ENCODE measurements at places on chromosomes 3 and 15. TPM values are rescaled to one million over a fixed set of nuclear protein-coding genes. Genes with fewer than 3 reads are reported as not detected.

DNA sequence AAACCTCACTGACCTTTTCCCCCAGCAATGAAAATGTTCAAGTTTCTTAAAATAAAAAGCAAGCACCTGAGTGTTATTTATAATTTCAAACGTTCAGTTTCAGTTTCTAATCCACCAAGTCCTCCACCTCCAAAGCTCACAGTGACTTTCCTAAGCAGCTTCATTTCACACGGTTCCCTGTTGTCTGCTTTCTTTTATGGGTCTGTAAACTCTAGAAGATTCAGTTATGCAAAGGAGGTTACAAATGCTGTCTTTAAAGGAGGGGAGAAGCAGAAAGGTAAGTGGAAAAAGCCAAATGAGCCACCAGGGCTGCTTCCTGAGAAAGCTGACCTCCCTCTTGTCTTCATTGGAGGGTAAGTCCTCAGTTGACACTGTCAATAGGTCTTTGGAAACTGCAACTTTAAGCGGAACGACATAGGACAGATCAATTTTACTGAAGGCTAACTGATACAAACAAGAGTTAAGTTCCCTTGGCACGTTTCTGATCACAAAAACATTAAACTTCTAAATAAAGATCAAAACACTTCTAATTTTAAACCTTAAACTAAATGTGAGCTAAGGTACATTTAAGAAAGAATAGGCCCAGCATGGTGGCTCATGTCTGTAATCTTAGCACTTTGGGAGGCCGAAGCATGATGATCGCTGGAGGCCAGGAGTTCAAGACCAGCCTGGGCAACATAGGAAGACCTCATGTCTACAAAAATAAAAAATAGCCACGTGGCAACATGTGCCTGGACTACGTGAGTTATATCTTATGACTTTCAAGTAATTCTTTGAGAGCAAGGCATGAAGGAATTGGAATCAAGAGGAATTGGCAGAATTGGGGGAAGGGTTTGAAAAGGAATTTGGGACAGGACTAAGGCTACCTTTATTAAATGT, 151.9 kb upstream of the UBE2E1 start:
- no peak for DNase-seq

GRCh38 chr15:48976444-48977088, 12.8 kb upstream of the SHC4 start:
- DNase-seq: no peak

GRCh38 chr3:186506191-186506739, 37.9 kb downstream of the CRYGS start:
- DNase-seq: no peak

DNA sequence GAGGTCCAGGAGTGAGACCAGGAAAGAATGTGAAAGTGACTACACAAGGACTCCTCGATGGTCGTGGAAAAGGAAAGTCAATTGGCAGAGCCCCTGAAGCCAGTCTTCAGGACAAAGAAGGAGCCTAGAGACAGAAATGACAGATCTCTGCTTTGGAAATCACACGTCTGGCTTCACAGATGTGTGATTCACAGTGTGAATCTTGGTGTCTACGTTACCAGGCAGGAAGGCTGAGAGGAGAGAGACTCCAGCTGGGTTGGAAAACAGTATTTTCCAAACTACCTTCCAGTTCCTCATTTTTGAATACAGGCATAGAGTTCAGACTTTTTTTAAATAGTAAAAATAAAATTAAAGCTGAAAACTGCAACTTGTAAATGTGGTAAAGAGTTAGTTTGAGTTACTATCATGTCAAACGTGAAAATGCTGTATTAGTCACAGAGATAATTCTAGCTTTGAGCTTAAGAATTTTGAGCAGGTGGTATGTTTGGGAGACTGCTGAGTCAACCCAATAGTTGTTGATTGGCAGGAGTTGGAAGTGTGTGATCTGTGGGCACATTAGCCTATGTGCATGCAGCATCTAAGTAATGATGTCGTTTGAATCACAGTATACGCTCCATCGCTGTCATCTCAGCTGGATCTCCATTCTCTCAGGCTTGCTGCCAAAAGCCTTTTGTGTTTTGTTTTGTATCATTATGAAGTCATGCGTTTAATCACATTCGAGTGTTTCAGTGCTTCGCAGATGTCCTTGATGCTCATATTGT, 6.0 kb downstream of the CCR2 start:
- DNase-seq: peak; percentile 27

- DNase-seq: no peak
Observed at GRCh38 chr3:182633186-182633585, 160.1 kb upstream of the ATP11B start.

GRCh38 chr3:129651435-129652202, 45.1 kb upstream of the PLXND1 start:
- DNase-seq: peak; percentile 86

DNA sequence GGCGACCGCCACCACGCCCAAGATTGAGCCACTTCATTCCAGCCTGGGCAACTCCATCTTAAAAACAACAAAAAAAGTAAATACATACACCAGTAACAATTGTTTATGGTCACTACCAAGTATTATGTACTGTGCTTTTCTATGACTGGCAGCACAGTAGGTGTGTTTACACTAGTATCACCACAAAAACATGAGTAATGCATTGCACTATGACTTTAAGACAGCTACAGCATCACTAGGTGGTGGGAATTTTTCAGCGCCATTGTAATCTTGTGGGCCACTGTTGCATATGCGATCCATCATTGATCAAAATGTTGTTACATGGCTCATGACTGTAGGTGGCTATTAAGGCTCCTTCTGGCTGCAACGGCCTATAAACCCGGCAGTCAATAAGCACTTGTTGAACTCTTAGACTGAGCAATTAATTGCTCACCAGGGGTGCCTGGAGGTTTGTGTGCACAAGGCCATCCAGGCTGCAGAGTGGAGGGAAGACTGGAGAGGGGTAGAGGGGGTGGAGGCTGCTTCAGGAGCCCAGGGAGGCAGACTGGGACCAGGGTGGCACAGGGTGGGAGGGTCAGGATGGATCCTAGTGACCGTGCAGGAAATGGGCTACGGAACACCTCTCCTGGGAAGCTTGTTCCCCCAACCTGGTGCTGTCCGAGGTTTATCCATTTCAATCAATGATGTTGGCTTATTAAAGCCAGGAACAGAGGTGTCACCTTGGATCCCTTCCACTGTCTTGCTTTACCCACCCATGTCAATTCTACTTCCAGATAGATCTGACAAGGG, 17.9 kb upstream of the COPG1 start:
- peak; percentile 17 for DNase-seq

DNA sequence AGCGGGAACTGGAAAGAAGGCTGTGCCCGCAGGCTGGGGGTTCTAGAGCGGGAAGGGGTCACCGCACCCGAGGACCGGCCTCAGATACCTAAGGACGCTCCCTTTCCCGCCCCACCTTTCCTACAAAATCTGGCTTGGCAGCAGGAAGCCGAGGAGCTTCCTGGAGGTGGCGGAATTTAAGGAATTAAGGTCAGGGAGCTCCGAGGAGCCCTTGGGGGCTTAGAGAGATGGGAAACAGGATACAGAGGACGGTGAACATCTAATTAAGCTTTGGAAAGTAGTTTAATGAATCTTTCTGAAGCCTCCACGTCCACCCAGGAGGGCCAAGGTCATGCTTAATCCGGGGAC, 507 bp upstream of the AP3B2 start:
- no peak for DNase-seq

DNA sequence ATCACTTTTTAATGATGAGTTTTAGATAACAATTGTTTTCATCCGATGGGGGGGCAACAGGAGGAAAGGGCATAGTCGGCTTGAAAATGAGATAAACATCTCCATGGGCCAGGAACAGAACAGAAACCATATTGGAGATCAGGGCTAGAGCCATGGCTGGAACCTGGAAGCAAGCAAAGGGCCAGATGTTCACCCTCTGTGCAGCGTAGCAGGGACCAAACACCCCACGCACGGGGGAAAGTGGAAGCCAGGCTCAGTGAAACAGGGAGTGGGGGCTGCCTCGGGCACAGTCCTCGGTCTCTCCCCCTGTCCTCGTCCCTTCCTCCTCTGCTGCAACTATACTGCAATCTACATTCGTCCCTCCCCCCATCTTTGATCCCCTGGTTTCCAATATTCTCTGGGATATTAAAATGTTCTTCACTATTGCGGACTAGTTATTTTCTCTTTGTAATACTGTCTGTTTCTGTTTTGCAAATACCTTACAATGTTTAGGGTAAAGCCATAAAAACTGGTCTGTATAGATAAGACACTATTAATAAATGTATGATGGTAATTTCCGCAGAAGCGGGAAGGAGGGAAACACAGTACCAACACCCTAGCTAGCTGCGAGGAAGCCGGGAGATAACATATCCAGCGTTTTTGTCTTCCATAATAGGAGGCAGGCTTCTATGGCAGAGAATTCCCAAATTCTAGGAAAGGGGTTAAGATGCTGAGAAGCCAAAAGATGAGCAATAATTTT, 121.5 kb downstream of the XXYLT1 start:
- DNase-seq: no peak

GRCh38 chr15:26461847-26462608, 310.8 kb downstream of the GABRB3 start:
- no peak for DNase-seq

DNA sequence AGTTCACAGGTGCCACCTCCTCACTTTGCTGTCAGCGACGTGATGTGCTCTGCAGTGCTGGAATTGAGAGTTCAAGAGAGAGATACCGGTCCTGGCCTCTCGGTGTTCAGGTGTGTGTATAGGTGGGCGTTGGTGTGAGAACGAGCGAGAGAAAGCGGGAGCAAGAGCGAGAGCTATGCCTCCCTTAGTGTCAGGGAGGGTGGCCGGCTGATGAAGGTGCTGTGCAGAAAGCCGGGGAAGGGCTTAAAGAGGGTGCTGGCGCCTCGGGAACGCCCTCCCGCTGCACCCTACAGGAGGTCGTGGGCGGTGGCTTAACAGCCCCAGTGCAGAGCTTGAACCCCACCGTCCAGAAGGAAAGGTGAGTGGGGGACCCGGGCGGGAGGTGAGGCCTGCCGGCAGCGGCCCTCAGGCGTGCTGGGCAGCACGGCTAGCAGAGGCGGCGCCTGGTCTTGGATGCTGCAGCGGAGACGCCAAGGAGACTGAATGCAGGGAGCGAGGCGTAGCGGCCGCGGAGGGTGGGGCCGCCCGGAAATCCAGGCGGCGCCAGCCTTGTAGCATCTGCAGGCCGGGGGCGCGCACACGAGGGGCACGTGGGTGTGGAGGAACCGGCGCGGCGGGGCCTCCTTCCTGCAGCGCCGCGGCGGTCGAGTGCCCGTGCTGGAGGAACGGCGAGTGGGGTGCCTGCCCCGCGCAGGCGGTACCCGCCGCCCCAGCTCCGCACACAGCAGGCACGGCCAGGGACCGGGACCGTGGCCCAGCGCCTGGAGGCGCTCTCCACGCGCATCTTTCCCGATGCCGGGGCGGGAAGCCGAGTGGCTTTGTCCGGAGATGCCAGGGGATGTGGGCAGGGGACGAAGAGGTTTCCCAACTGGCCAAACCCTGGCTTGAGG, 246.8 kb upstream of the TOPAZ1 start:
- DNase-seq: peak; percentile 9

The FAM131A gene
- 4.8 TPM for total RNA-seq

The ADAMTS7 gene
- 3.3 TPM for total RNA-seq

The MORC1 gene
- not detected for total RNA-seq

The ERC2 gene
- total RNA-seq: not detected

Data from MG63 (cell line).